ENCODE measurements at places on chromosomes 16 and 17.

GRCh38 chr16:86517652-86518258 is 7.4 kb downstream of the FOXF1 start:
- no peak for DNase-seq

GRCh38 chr17:50679008-50679544 is 28.6 kb downstream of the ANKRD40 start:
- DNase-seq, result no peak

GRCh38 chr16:35516551-35516950 is 2057.1 kb downstream of the TP53TG3F start:
- DNase-seq, result no peak

- DNase-seq, result no peak
These were observed 22.8 kb upstream of the MTMR4 start for GRCh38 chr17:58537266-58537665.

All from effector CD4-positive, alpha-beta T cell (primary cell).